Trophoblast cell (in vitro differentiated cells and primary cell): ENCODE measurements at places on chromosomes 6 and 20.

- H3K27me3 ChIP-seq, result no peaks in the 10 kb centered on the region
- H3K27ac ChIP-seq, result no peak overlapping the region
- no peak for DNase-seq
- no peaks in the 10 kb centered on the region for H3K36me3 ChIP-seq
- no peak overlapping the region for H3K4me3 ChIP-seq
These were observed 19.7 kb downstream of the VAPB start for GRCh38 chr20:58408603-58409246.

GRCh38 chr6:126944512-126944911, 174.0 kb upstream of the RSPO3 start:
- no peaks in the 10 kb centered on the region for H3K4me1 ChIP-seq
- no peaks in the 10 kb centered on the region for H3K36me3 ChIP-seq
- no peak overlapping the region for H3K4me3 ChIP-seq
- H3K27me3 ChIP-seq, result no peaks in the 10 kb centered on the region
- no peak overlapping the region for H3K27ac ChIP-seq
- DNase-seq, result no peak

GRCh38 chr20:23092861-23093495, 6.9 kb upstream of the CD93 start:
- no peak overlapping the region for H3K27ac ChIP-seq
- no peak overlapping the region for H3K4me3 ChIP-seq
- H3K36me3 ChIP-seq, result no peaks in the 10 kb centered on the region
- H3K4me1 ChIP-seq, result no peaks in the 10 kb centered on the region

- H3K36me3 ChIP-seq, result no peaks in the 10 kb centered on the region
- no peaks in the 10 kb centered on the region for H3K27me3 ChIP-seq
- DNase-seq, result peak; percentile 39
- H3K27ac ChIP-seq, result no peak overlapping the region
These were observed 365.8 kb upstream of the HSF2 start for GRCh38 chr6:122033564-122034181.

DNA sequence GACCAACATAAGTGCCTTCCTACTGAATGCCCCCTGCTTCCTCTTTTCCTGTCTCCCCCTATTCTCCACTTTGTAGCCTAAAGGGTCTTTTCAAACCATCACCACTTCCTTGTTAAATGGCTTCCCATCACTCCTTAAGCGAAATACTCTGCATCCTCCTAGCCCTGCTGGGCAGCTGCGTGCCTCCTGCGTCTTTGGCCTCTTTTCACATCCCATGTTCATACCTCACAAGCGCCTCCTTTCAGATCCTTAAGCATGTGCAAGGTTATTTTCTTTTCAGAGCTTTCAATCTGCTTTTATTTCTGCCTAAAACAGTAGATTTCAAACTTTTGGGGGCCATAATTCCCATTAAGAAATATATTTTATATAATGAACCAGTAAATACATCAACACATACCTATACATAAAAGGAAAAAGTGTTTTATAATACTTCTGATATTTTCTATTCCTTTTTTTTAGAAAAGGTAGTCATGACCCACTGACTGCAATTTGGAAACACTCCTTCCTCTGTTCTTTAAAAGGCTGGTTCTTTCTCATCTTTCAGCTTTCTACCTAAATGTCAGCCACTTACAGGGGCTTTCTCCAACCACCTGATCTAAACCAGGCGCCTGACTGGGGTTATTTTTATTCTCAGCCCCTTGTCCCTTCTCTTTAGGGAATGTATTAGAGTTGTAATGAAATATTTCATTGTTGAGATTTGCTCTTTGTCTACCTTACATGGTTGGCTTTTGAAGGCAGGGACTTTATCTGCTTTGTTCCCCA, 84.1 kb downstream of the PRDM1 start:
- no peaks in the 10 kb centered on the region for H3K36me3 ChIP-seq
- no peak overlapping the region for H3K27ac ChIP-seq
- H3K4me1 ChIP-seq, result no peaks in the 10 kb centered on the region
- H3K4me3 ChIP-seq, result no peak overlapping the region

- DNase-seq, result no peak
- H3K27me3 ChIP-seq, result no peaks in the 10 kb centered on the region
- H3K27ac ChIP-seq, result no peak overlapping the region
- no peak overlapping the region for H3K4me3 ChIP-seq
These were observed 137.7 kb upstream of the HEY2 start for GRCh38 chr6:125611573-125612344.

DNA sequence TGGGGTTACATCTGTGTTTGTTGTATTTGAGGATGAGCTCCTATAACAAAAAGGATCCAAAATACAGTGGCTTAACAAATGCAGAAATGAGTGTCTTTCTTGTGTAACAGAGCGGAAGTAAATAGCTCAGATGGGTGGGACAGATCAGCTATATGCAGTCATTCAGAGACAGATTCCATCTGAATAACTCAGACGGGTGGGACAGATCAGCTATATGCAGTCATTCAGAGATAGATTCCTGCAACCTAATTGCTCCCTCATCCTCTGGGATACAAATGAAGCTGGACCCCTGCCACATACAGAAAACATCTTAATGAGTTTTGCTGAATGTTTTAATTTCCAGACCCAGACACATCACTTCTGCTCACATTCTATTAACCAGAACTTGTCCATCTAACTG, 332.3 kb downstream of the BCKDHB start:
- peak; percentile 81 for DNase-seq
- H3K4me1 ChIP-seq, result no peaks in the 10 kb centered on the region
- no peaks in the 10 kb centered on the region for H3K36me3 ChIP-seq
- H3K4me3 ChIP-seq, result no peak overlapping the region

GRCh38 chr6:83758533-83758932, 49.6 kb upstream of the SNAP91 start:
- no peak overlapping the region for H3K4me3 ChIP-seq
- no peaks in the 10 kb centered on the region for H3K4me1 ChIP-seq
- no peak overlapping the region for H3K27ac ChIP-seq
- no peak for DNase-seq
- H3K36me3 ChIP-seq, result no peaks in the 10 kb centered on the region

- H3K27me3 ChIP-seq, result no peaks in the 10 kb centered on the region
- no peaks in the 10 kb centered on the region for H3K36me3 ChIP-seq
- H3K4me3 ChIP-seq, result no peak overlapping the region
These were observed 156.3 kb downstream of the SOBP start for GRCh38 chr6:107646176-107646575.

DNA sequence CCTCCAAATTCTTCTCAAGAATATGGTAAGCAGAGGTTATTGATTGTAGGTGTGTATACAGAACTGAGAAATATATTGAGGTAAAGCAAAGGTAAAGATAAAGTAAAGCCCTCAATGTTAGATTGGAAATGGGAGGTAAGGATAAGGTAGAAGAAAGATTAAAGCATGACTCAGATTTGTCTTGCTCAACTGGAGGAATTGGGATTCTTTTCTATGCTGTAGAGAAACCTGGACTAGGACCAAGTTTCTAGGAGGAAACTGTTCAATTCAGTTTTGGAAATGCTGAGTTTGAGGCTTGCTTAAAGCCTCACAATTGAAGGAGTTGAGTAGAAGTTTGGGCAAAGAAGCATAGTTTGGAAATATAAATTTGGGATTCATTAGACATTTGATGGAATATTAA, 634.0 kb upstream of the PTCHD4 start:
- no peak overlapping the region for H3K27ac ChIP-seq
- no peak overlapping the region for H3K4me3 ChIP-seq
- no peaks in the 10 kb centered on the region for H3K27me3 ChIP-seq
- H3K36me3 ChIP-seq, result no peaks in the 10 kb centered on the region
- H3K4me1 ChIP-seq, result no peaks in the 10 kb centered on the region
